ENCODE measurements at places on chromosomes 6 and 20. TPM values are rescaled to one million over a fixed set of nuclear protein-coding genes. Genes with fewer than 3 reads are reported as not detected.

The KDM1B gene
- total RNA-seq = 10.8 TPM

The PET117 gene
- total RNA-seq = 11.4 TPM

The GGT7 gene
- total RNA-seq = 5.0 TPM

GRCh38 chr6:45105170-45105820 is 222.8 kb upstream of the RUNX2 start:
- no peak overlapping the region for H3K27ac ChIP-seq
- no peaks in the 10 kb centered on the region for H3K27me3 ChIP-seq
- H3K4me1 ChIP-seq = no peaks in the 10 kb centered on the region
- no peak for DNase-seq
- no peaks in the 10 kb centered on the region for H3K36me3 ChIP-seq

GRCh38 chr6:3229566-3230178 is 2.2 kb upstream of the TUBB2B start:
- no peaks in the 10 kb centered on the region for H3K36me3 ChIP-seq
- H3K27ac ChIP-seq = no peak overlapping the region
- H3K4me1 ChIP-seq = peaks cover 23% of the 10 kb centered on the region
- H3K4me3 ChIP-seq = no peak overlapping the region

GRCh38 chr6:44730771-44731391 is 343.4 kb downstream of the CDC5L start:
- no peaks in the 10 kb centered on the region for H3K36me3 ChIP-seq
- no peak overlapping the region for H3K27ac ChIP-seq
- no peaks in the 10 kb centered on the region for H3K4me1 ChIP-seq
- no peaks in the 10 kb centered on the region for H3K27me3 ChIP-seq
- no peak for DNase-seq
